ENCODE measurements at places on chromosomes 4 and X.
A peak's percentile ranks its signal among the peaks of the same experiment; 100 is the strongest.

GRCh38 chr4:25484243-25484721 is 107.2 kb downstream of the ANAPC4 start:
- no peak for DNase-seq

DNA sequence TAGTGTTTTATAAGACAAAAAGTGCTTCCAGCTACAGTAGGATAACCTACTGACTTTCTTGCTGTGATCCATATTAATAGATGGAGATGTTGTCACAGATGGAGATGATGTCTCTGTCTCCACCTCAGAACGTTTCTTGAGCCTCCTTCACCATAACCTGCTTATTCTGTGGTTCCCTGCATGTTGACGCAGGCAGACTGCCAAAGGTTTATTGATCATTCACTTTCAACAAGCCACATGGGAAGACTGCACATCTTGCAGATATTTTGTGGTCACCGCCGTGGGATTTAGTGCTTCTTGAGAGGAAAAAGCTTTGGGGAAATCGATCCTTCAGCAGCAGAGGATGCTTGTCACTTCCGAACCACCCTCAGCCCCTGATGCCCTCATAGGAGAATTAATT is 943.0 kb upstream of the PRKX start:
- no peak for DNase-seq

DNA sequence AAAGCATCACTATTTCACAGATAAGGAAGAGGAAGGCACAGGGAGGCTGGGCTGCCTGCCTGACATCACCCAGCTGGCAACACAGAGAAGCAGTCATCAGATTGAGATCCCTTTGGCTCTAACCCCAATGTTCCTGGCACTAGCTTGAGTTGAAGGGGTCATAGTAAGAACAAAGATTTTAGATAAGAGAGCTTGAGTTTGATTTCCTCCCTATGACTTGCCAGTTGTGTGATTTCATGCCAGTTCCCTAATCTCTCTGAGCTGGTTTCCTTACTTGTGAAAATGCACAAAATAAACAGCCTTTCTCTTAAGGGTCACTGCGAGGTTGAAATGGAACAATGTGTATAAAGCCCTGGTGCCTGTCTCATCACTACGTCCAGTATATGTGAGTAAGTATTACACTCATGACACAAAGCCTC is 475.4 kb upstream of the HS3ST1 start:
- no peak for DNase-seq

- DNase-seq = no peak
These were observed 362.0 kb downstream of the ADAM29 start for GRCh38 chr4:175280153-175280552.

DNA sequence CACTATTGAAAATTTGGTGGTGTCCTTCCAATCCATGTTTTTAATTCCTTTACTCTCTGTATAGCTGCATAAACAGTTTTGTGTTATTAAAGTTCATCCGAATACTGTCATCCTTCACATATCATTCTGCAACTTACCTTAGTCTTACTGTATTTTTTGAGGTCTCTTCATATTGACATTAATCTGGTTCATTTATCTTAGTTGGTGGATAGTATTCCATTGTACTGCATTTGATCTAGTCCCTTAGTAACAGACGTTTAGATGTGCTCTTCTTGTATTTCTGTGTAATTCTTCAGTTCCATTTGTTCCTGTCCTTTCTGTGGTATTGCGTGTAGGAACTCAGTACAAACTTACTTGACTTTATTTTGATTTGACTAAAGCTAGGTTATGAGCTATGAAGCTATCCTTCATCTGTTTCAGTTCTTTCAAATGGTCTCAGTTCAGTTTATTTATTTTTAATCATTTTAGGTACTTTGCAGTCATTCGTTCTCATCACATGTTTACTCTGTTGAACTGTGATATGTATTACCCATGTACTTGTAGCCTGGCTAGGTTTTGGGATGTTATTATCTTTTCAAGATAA is 41.3 kb downstream of the RAPGEF2 start:
- DNase-seq = no peak

DNA sequence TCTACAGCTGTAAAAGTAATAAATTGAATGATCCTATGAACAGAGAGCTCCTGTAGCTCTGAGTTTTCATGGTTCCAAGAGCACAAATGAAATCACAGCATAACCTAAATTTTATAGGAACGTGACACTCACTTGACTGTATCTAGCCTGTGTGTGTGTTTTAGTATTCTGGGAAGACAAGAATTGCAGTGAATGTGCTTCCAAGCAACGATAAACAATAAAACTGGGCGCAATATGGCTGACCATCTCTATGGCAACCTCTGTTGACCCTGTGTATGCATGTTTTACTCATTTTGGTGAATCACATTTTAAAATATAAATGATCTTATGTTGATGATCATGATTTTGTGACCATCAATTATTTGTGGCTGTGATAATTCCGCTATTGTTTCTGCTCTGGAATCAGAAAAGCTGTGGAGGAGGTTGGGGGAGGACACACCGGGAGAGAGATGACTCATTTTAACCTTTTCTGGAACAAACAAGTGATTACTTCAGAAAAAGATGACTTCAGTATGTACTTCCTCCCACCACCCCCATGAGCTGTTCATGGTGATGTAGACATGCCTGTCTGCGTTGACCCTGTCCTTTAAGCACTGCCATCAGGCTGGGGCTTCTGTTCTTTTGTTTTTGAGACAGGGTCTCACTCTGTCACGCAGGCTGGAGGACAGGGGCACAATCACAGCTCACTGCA is 31.8 kb downstream of the USP11 start:
- no peak for DNase-seq

DNA sequence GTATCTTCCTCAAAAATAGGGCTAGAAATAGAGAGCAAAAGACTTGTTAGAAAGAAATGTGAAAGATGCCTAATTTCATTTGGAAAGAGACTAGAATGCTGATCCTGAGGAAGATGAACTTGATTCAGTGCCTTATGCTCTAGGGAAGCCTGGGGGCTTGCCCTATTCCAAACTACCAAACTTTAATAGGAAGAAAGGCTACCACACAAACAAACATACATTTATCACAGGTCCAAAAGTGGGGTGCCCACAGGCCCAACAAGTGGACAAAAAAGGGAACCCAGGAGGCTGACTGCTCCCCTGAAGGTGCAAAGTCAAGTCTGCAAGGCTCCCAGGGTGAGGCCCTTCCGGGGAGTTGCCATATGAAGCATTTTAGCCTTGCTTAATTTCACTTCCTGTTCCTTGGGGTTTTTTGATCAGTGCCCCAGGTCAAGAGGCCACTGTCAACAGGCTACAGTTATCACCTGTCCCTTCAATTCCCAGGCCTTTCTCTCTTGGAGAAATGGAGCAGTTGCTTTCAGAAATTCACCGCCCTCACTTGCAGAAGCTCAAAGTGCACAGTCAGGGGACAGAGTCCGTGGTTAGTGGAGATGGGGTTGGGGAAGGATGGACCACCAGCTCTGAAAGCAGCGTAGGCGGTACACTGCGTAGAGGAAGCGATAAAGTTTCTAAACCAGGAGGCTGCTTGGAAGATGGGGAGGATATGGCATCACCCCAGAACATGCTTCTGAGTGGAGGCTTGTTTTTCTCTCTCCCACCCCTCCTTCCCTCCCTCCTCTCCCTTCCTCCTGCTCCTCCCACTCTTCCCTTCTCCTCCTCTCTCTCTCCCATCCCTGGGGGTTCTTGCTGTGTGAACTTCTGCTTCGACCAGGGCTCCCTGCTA is 36.4 kb downstream of the TMEM154 start:
- DNase-seq = no peak

DNA sequence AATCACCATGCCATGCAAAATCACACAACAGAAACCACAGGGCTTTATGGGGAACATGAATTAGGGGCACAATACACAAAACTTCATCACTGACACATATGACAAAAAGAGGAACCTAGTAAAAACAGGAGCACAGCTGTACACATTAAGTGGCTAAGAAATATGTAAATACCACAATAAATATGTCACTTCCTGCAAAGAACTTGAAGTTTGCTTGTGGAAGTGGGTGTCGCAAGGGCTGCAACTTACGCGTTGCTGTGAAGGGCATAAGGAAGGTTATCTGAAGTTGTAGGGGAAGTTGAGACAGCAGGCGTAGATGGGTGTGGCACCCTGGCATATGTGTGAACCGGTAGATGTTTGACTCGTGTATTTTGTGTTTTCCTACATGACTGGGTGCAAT is 42.4 kb downstream of the CLCN4 start:
- DNase-seq = no peak

- no peak for DNase-seq
These were observed 234.8 kb upstream of the JADE1 start for GRCh38 chr4:128574706-128575105.

DNA sequence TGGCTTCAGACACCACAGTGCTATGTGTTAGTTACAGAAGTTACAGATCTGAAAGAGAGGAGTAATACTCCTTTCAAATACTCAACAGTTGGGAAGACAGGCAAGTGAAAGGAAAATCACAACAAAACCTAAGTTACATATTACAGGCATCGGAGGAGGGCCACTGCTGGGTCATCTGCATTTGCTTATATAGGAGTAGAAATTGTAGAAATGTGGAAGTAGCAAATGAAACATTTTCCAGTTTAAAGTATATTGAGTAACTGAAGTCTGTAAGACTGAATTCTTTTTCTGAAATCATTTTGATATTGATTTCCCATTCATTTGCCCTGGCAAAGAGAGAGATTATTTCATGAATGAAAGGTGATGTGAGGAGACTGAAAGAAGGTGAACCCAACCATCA is 201.7 kb downstream of the SPRY1 start:
- no peak for DNase-seq

- peak; percentile 64 for DNase-seq
These were observed 5.9 kb downstream of the RTL3 start for GRCh38 chrX:78653118-78653822.

GRCh38 chr4:94610145-94610544 is 147.6 kb upstream of the BMPR1B start:
- no peak for DNase-seq
